Neural crest cell (in vitro differentiated cells): ENCODE measurements at places on chromosomes 1 and 21. TPM values are rescaled to one million over a fixed set of nuclear protein-coding genes. Genes with fewer than 3 reads are reported as not detected.

Gene MTARC1
- 28.3 and 28.5 TPM in 2 replicates for total RNA-seq

Gene AIM2
- 3.9 and 5.7 TPM in 2 replicates for total RNA-seq

- H3K27ac ChIP-seq, result peak overlapping the region; percentile 72
- H3K36me3 ChIP-seq, result peaks cover 4% of the 10 kb centered on the region
- H3K27me3 ChIP-seq, result no peaks in the 10 kb centered on the region
- DNase-seq, result no peak
- peaks cover 42% of the 10 kb centered on the region for H3K4me1 ChIP-seq
- peak overlapping the region; percentile 95 for H3K4me3 ChIP-seq
Measured at GRCh38 chr1:224435318-224435763, 744 bp upstream of the WDR26 start.

DNA sequence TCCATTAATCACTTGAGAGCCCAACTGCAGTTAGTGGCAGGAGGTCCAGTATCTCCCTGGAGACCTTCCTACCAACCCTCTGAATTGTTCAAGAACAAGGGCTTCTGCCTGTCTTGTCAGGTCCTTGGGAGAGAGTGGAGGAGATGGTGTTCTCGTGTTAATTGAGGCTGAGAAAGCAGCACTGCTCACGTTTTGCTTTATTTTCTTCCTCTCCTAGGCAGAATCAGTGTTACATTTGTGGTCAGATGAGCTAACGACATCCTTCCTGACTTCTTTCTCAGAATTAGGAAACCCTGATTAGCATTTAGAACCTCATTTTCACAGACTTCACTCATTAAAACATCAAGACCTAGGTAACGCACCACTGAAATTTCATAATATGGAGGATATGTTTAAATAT lies 26.4 kb upstream of the LRIG2 start:
- H3K4me3 ChIP-seq, result no peak overlapping the region
- H3K4me1 ChIP-seq, result peaks cover 22% of the 10 kb centered on the region
- DNase-seq, result no peak
- no peaks in the 10 kb centered on the region for H3K36me3 ChIP-seq
- no peak overlapping the region for H3K27ac ChIP-seq

Gene OR2T33
- total RNA-seq, result not detected in 2 replicates

Gene SMIM11
- 16.7 and 17.0 TPM in 2 replicates for total RNA-seq

DNA sequence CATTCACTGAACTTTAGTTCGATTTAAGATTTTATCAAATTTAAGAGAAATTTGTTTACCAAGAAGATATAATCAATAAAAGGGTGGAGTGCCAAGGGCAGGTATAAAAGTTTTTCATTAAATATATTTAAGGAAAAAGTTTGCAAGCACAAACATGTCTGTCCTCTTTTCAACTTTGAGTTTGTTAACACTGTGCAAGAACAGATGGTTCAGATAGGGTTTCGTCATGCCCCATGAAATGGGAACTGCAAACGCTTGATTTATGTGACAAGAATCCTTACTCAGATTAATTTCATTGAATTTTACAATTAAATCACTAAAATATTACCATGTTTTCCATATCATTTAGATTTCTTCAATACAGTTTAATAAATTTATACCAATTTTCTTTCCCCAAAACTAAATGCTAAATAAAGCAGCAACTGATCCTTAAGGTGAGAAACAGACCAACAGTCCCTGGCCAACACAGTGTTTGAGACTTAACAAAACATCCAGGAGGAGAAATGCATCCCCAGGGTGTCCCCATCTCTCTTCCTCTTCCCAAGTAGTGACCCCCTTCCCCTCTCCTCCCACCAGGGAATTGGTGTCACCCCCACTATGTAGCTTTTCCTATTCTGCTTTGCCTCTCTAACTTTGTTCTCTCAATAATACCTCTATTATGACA lies 292.9 kb downstream of the LTN1 start:
- H3K4me1 ChIP-seq, result no peaks in the 10 kb centered on the region
- H3K4me3 ChIP-seq, result no peak overlapping the region
- no peak overlapping the region for H3K27ac ChIP-seq
- DNase-seq, result no peak
- H3K27me3 ChIP-seq, result no peaks in the 10 kb centered on the region

DNA sequence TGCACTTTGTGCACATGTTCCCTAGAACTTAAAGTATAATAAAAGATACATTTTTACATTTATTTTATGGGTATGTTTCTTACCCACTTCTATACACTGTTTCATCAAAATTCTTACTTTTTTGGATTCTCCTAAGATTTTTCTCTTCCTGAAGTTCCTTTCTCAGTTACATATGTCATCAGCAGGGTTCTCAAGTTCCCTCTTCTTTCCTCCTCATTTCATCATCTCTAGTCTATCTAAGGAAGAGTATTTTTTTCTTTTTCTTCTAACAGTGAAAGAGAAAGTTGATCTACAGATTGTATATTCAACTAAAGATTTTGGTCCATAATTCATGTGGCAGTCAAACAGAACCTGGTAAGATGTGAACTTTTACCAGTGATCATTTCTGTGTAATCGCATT lies 41.2 kb upstream of the CYYR1 start:
- no peak for DNase-seq
- no peaks in the 10 kb centered on the region for H3K36me3 ChIP-seq
- no peak overlapping the region for H3K27ac ChIP-seq

DNA sequence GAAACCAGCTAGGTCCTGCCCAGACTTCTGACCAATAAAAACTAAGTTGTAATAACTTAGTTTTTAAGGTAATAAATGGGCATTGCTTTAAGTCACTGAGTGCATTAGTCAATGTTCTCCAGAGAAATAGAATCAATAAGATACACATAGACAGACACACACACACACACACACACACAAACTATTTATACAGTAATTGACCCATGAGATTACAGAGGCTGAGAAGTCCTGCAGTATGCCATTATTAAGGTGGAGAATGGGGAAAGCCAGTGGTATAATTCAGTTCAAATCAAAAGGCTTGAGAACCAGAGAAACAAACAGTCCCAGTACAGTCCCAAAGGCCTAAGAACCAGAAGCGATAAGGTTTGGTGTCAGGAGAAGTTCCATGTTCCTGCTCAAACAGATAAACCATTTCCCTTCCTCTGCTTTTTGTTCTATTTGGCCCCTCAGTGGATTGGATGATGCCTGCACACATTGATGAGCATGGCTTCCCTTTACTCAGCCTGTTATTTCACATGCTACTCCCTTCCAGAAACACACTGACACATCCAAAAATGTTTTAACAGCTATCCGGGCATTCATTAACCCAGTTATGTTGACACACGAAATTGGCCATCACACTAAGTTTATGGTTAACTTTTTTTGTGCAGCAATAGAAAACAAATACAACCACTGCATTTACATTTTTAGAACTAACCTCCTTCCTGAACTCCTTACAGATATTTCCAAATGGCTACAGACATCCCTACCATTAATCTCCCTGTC lies 828.2 kb upstream of the NCAM2 start:
- no peak for DNase-seq
- no peaks in the 10 kb centered on the region for H3K36me3 ChIP-seq
- H3K4me1 ChIP-seq, result no peaks in the 10 kb centered on the region
- no peak overlapping the region for H3K27ac ChIP-seq
- no peak overlapping the region for H3K4me3 ChIP-seq

GRCh38 chr1:102961549-102961948 lies 146.8 kb downstream of the COL11A1 start:
- H3K27me3 ChIP-seq, result no peaks in the 10 kb centered on the region
- no peaks in the 10 kb centered on the region for H3K4me1 ChIP-seq
- DNase-seq, result no peak

DNA sequence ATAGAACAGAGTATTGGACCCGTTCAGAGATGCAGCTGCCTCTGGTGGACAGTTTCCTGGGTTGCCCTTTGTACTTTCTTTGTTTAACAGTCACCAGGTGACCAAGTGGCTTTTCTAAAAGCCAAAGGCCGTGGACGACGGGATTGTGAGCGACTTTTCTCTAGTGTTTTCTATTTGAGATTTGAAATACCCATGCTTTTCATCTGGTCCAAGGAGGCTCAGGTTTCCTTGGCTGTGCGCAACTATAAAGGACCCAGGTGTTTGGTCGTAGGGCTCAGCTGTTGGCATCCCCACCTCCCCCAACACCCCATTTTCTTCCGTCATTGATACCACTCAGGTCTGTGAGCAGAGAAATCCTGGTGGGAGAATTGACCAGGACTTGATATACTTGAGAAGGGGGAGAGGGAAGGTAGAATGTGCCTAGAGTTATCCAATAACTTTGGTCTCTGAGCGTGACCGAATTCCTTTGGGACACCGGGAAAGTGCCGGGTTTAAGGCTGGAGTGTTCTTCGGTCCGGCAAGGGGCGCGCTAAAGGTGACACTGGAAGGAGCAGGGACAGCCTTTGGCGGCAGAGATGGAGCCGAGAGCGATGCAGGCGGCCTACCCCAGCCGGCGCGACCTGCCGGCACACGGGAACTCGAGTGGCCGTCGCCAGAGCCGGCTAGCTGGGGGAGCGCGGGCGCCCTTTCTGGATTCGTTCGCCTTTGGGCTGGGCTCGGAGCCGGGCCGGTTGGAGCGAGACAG lies 83.4 kb upstream of the BMP8A start:
- no peaks in the 10 kb centered on the region for H3K27me3 ChIP-seq
- H3K4me1 ChIP-seq, result peaks cover 50% of the 10 kb centered on the region
- peak overlapping the region; percentile 98 for H3K27ac ChIP-seq
- no peaks in the 10 kb centered on the region for H3K36me3 ChIP-seq

- H3K4me1 ChIP-seq, result peaks cover 5% of the 10 kb centered on the region
- H3K4me3 ChIP-seq, result no peak overlapping the region
- H3K27me3 ChIP-seq, result no peaks in the 10 kb centered on the region
- no peaks in the 10 kb centered on the region for H3K36me3 ChIP-seq
- no peak for DNase-seq
Measured at GRCh38 chr1:65177457-65177856, 29.5 kb downstream of the AK4 start.

Gene PTGER3
- total RNA-seq, result not detected in 2 replicates
